Kidney (tissue), 22 donors: ENCODE measurements at places on chromosomes 12 and 14. TPM values are rescaled to one million over a fixed set of nuclear protein-coding genes. Genes with fewer than 3 reads are reported as not detected.

- H3K27me3 ChIP-seq, result no peaks in the 10 kb centered on the region
- no peaks in the 10 kb centered on the region for H3K4me1 ChIP-seq
- no peak overlapping the region for H3K4me3 ChIP-seq
- no peak for DNase-seq
- H3K27ac ChIP-seq, result no peak overlapping the region
Measured at GRCh38 chr14:92352158-92352985, 29.4 kb downstream of the SLC24A4 start.

- no peaks in the 10 kb centered on the region for H3K36me3 ChIP-seq
- H3K4me3 ChIP-seq, result no peak overlapping the region
- no peak overlapping the region for H3K27ac ChIP-seq
- no peaks in the 10 kb centered on the region for H3K4me1 ChIP-seq
- no peaks in the 10 kb centered on the region for H3K27me3 ChIP-seq
Measured at GRCh38 chr12:89160716-89161123, 191.6 kb downstream of the DUSP6 start.

DNA sequence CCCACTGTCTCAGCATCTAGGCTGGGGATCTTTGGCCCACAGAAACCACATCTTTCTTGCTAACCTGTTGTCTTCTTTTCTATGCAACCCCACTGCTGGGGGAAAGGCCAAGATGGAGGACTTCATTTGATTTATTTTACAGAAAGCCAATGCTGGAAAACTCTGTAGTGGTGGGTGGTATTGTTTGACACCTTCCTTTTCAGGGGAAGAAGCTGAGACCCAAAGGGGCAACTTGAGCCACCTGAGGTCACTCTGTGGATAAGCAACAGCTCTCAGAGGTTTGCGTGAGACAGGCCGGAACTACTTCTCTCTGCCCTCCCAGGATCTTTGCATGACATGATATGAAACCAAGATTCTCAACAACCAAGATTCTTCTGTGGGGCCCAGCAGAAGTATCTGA lies 645.2 kb downstream of the VRK1 start:
- H3K4me1 ChIP-seq, result no peaks in the 10 kb centered on the region
- DNase-seq, result no peak
- no peaks in the 10 kb centered on the region for H3K27me3 ChIP-seq
- H3K36me3 ChIP-seq, result no peaks in the 10 kb centered on the region
- H3K4me3 ChIP-seq, result no peak overlapping the region
- H3K27ac ChIP-seq, result no peak overlapping the region

CLEC7A gene
- total RNA-seq, result 20.0 TPM

YY1 gene
- 60.4 TPM for total RNA-seq
